ENCODE measurements at places on chromosomes 3 and 15. TPM values are rescaled to one million over a fixed set of nuclear protein-coding genes. Genes with fewer than 3 reads are reported as not detected.
A peak's percentile ranks its signal among the peaks of the same experiment; 100 is the strongest.

DNA sequence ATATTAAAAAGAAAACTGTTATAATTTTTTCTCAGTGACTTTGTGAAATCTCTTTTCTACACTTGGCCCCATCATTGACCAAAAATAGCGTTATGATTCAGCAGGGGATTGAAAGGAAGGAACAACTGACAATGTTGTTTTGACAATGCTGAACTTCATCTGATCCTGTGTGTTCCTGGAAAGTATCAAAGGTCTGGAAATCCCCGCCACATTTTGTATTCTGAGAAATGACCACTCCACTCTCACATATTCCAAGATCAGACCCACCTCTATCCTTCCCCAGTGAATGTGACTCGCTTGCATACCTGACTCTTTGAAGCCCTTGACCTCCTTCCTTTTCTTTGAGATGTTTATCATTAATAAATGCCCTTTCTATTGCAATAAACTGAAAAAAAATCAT, 9.7 kb upstream of the RIOX2 start:
- no peak for DNase-seq

DNA sequence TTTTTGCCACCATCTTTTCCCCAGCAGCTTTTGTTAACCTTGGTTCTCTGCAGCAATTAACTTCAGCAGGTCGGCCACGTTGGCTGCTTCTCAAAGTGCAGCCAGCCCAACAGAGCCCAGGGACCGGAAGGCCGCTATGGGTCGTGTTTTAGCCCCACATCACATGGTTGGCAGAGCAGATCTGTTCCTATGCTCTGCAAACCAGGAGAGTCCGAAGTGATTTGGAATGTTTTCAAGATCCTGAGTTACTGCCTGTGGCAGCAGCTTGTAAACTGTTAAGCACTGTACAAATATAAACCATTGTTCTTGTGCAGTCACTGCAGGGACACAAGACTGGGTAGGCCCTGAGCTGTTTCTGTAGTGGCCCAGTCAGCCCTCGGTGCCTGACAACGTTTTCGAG, 69.6 kb upstream of the MYZAP start:
- DNase-seq: no peak

DNA sequence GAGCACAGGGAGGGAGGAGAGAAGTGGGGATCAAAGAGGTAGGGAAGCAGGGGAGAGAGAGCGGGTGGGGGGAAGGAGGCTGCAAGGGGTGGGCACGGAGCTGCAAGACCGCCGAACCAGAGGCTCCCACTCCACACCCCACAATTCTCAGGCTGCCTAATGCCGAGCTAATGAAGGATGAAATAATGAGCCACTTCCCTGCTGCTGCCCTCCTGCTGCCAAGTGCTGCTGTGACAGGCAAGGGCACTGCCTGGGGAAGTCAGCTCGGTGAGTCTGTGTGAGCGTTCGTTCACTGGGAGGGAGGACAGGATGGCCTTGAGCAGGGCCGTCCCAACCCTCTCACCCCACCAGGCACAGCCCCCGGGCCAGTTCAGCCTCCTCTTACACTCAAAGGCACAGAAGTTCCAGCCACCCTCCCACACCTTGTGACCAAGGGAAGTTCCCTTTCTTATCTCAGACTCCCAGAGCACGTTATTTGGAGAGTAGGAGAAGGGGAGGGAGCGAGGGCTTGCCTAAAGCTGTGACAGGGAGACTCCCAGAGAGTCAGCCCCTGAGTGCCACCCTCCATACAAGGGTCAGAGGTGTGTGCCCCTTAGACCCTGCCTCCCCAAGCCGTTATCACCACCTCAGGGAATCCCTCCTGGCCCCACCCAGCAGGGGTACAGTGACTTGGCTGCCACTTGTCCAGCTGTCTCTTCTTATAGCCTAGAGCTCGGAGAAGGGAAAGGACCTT, 12.4 kb downstream of the GLYCTK start:
- peak; percentile 67 for DNase-seq

DNA sequence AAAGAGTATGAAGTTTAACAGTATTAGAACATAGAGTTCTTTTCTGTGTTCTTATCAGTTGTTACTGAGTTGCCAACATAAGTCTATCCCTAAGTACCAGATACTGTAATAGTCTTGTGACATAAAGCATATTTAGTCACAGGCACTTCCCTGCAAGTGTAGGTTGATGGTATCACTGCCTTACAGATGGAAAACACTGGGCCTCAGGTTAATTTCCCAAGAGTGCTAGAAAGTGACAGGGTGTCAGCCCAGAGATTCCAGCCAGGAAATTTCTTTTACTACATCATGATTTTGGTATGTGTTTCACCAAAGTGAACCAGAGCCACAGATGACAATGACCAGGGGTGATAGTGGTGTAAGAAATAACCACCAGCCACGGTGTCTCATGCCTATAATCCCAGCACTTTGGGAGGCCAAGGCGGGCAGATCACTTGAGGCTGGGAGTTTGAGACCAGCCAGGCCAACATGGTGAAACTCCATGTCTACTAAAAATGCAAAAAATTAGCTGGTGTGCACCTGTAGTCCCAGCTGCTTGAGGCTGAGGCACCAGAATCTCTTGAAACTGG, 3.2 kb downstream of the EIF1B start:
- DNase-seq: no peak

- DNase-seq: no peak
Observed at GRCh38 chr3:45781841-45782240, 14.5 kb downstream of the SLC6A20 start.

DNA sequence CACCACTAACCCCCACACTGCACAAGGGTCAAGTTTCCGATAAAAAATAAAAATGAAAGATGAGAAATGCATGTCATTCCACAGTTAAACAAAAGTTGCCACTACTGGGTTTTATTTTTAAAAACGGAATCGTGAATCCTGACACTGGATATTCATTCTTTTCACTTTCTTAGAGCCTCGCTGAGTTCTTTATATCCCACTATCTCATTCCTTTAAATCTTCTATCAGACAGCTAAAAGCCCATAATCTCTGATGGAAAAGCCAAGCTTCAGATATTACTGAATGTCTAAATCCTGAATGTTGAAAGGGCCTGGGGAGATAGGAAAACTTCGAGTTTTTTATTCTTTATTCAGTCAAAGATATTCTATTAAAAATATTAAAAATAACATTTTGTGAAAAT, 11.7 kb downstream of the RIOX2 start:
- no peak for DNase-seq

- no peak for DNase-seq
Observed at GRCh38 chr3:107943786-107944523, 146.9 kb downstream of the CD47 start.

DNA sequence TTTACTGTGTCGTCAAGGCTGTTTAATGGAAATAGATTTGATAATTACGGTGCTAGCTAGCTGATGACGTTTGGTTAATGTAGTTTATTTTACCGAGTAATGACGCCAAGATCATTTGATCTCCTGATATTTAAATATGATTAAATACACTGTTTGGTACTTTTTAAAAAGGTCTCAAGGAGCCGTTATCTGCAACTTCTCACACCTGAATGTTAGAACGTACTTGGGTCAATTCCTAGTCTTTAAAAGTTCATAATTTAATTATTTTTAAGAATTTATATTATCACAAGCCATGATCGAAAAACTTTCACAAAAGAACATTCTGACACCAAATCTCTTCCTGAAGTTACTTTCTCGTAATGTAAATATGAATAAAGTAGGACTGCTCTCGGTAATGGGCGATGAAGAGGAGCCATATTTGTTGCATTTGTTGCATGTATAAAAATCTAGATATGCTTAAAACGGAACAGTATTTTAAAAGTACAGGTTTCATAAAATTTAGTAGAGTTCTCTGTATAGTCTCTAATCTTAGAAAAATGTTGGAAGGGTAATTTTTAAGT, 16.2 kb upstream of the CHD2 start:
- no peak for DNase-seq

- no peak for DNase-seq
Observed at GRCh38 chr3:184783319-184783718, 28.6 kb upstream of the VPS8 start.

Gene INAFM2
- 34.8 TPM for polyA plus RNA-seq

Gene THBS1
- 179 TPM for polyA plus RNA-seq

Gene BLOC1S6
- 9.4 TPM for polyA plus RNA-seq

Gene DAPK2
- polyA plus RNA-seq: 24.6 TPM

Gene WDR93
- 0.10 TPM for polyA plus RNA-seq

Measured in heart left ventricle (tissue), 16 donors.